ENCODE measurements at places on chromosomes 4 and X.

- no peak for DNase-seq
These were observed 25.2 kb upstream of the FGFR3 start for GRCh38 chr4:1767770-1768366.

- DNase-seq = no peak
These were observed 154.7 kb downstream of the RAB28 start for GRCh38 chr4:13329340-13329850.

- no peak for DNase-seq
These were observed 10.3 kb downstream of the SNX25 start for GRCh38 chr4:185219551-185220344.

- DNase-seq = no peak
These were observed 22.8 kb downstream of the GUF1 start for GRCh38 chr4:44701037-44701436.

DNA sequence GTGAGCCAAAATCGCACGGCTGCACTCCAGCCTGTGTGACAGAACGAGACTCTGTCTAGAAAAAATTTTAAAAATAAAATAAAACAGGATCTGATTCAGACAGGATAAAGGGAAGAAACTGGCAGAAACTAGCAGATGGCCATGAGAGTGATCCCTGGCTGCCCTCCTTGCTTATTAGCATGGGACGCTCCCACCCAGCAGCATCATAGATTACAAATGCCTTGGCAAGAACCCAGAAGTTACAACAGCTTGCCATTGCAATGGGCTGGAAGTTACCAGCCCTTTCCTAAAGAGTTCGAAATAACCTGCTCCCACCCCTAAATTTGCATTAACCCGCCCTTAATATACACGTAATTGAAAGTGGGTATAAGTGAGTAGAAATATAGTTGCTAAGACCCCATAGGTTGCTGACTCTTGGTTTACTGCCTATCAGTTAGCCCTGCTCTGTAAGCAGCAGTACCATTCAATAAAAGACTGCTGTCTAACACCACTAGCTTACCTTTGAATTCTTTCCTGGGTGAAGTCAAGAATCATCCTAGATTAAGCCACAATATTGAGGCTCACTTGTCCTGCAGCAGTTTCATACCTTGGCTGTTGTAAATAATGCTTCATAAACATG is 9.1 kb upstream of the XAGE2 start:
- no peak for DNase-seq

GRCh38 chrX:74788545-74789086 is 136.6 kb downstream of the NEXMIF start:
- DNase-seq = no peak

DNA sequence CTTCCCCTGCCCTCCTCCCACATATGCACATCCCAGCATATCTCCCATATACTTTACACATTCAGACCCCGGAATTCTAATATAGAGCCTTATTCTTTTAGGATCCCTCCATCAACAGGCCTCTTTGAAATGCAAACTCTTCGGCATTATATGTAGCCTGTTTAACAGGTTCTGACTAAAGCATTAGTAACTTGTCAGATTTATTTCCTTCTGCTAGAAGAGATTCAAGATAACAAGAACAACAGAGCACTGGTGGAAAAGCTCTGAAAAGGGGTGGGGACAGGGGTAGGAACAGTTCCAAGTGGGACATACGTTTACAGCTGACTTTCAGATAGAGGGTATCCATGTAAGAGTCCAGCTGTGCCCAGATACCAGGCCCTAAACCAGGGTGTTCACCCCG is 31.7 kb upstream of the PRPS1 start:
- no peak for DNase-seq

- DNase-seq = no peak
These were observed 20.1 kb downstream of the HTT-AS start for GRCh38 chr4:3054169-3054759.

- DNase-seq = no peak
These were observed 264.9 kb upstream of the PUDP start for GRCh38 chrX:7412840-7413239.

GRCh38 chr4:6625256-6625655 is 15.2 kb upstream of the MRFAP1 start:
- no peak for DNase-seq

DNA sequence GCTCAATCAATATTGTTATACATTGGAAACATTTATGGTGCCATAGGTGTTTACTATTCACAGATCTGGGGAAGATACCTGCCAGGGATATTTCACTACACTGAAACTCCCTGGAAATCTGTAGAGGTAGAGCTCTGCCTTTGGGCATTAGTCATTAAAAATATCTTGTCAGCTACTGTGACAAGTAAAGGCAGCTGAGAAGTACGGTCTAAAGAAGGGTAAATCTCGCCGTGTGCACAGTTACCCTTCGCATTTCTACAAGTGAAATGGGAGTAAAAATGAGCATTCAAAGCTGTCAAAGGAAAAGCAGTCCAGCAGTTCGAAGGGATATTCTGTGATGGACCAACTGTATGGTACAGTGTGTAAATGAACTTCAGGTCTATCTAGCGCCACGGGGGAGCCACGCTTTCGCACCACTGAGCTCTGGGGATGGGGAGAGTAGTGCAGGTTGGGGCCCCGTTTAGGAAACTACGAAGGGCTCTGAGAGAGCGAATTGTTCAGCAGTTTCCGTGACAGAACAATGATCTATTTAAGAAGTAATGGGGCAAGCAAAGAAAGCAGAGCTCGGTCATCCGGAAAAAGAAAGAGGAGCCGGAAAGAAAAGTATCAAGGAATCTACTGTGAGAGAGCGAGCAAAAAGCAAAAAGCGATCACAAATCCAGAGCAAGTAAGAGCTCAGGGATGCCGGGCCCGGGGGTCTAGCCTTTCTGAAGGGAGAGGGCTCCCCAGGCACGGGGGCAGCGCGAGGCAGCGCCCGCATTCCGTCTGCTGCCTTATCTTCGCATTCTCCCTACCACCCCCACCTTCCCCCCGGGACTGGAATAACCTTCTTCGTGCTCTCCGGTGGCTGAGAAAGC is 646 bp downstream of the TIGD4 start:
- DNase-seq = no peak

GRCh38 chrX:141733371-141733770 is 34.8 kb upstream of the SPANXD start:
- no peak for DNase-seq

DNA sequence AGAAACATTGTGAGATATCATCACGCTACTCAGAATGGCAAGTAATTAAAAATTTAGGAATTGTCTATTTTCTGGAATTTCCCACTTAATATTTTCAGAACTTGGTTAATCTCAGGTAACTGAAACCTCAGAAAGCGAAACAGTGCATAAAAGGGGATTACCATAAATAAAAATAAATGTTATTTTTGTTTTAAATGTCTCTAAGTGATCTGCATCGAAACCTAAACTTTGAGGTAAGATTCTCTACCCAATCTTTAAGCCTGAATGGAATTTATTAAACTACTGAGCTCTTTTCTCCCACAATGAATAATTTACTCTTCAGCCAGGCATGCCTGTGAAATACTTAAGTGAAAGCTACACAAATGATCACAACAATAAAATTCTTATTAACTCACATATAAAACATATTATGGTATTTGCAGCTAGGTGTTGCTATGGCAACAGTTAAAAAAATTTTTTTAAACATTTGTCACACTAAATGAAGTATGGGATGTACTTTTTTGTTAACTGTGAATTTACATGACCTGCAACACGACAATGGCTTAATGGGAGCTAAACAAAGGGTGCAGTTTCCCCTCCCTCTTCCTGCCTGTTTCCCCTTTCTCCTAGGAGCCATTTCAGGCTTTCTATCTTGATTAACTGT is 220.2 kb upstream of the PRPS2 start:
- DNase-seq = no peak

GRCh38 chr4:73432169-73433000 is 3.6 kb upstream of the AFP start:
- no peak for DNase-seq

- DNase-seq = no peak
These were observed 516.4 kb upstream of the BOD1L1 start for GRCh38 chr4:14143892-14144291.

- DNase-seq = no peak
These were observed 38.1 kb downstream of the FGFRL1 start for GRCh38 chr4:1049591-1049905.

GRCh38 chr4:56755901-56756300 is 65.6 kb downstream of the SPINK2 start:
- DNase-seq = no peak

DNA sequence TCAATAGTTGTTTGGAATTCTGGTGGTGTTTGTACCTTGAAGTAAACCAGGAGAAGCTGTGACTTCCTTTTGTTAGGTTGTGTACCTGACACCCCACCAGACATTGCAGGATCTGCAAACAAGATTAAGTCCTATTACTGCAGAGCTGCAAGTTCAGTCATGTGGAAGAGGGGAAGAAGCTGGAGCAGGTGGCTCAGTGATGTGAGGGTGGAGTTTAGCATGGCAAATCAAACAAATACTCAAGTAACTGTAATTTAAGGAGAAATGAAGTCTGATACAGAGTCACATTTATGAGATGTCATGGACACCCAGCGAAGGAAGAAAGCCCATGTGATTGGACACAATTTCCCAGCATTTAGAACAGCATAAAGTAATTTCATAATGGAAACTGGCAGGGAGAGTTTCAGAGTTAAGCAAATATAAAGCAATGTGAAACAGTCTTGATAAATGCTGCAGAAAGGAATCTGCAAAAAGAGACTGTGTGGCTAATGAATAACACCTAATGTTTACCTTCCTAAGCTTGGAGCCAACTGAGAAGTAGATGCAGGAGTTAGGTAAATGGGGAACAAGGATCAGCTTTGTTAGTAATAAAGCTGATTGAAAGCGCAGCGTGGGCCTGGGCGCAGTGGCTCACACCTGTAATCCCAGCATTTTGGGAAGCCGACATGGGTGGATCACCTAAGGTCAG is 249.1 kb downstream of the GBA3 start:
- no peak for DNase-seq

GRCh38 chrX:31057691-31058090 is 14.2 kb downstream of the FTHL17 start:
- no peak for DNase-seq

DNA sequence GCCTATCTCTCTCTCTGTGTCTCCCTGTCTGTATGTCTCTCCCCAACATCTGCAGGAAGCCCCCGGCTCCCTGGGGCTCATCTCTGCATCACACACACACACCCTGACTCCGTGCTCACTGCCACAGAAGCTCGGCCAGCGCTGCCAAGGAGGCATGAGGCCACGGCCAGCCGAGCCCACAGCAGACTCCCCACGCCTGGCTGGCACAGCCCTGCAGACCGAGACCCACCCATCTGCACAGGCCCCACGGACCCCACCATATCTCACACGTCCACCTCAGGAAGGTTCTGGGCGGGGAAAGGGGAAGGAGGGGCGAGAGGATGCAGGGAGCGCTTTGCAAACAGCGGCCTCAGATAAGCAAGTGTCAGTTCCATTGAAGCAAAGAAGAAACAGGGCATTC is 28.5 kb upstream of the SLC25A6 start:
- DNase-seq = no peak

- no peak for DNase-seq
These were observed 7.5 kb upstream of the FGF5 start for GRCh38 chr4:80259012-80259411.

DNA sequence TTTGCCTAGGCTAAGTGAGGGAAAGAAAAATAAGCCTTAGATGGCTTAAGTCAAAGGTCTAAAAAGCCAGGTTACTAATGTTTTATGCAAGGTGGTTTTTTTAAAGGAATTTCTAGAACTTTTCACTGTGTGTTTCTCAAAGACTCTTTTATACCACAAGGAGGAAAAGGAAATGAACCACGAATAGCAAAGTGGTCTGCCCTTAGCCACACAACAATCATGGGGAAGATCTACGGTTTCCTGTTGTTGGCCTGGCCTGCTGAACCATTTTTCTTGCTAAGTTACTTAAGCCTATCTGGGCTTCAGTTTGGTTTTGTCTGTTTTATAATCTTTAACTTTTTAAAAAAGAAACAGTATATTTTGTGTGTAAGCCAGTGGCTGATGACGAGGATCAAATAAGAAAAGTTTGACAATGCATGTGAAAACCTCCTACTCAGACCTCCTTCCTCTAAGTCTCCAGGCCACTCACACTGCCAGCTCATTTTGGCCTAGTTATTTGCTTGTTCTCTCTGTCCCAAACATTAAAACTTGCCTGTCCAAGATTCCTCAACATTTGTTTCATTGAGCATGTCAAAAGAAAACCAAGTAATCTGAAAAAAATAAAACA is 56.7 kb upstream of the COL25A1 start:
- DNase-seq = no peak

GRCh38 chr4:109795059-109795458 is 6.7 kb downstream of the CFI start:
- no peak for DNase-seq

GRCh38 chrX:150099316-150099715 is 161.0 kb upstream of the EOLA2 start:
- DNase-seq = no peak

All from GM19239 (cell line).